ENCODE measurements at places on chromosomes 1 and 21.

GRCh38 chr1:29732453-29732852 lies 496.1 kb downstream of the PTPRU start:
- DNase-seq: no peak

- no peak for DNase-seq
Measured at GRCh38 chr1:214445199-214445598, 106.2 kb downstream of the PTPN14 start.

GRCh38 chr1:245401881-245402587 lies 247.2 kb downstream of the KIF26B start:
- no peak for DNase-seq

GRCh38 chr1:174399211-174399610 lies 48.6 kb upstream of the GPR52 start:
- DNase-seq: no peak

- no peak for DNase-seq
Measured at GRCh38 chr1:231340328-231341013, 2.4 kb downstream of the SPRTN start.

DNA sequence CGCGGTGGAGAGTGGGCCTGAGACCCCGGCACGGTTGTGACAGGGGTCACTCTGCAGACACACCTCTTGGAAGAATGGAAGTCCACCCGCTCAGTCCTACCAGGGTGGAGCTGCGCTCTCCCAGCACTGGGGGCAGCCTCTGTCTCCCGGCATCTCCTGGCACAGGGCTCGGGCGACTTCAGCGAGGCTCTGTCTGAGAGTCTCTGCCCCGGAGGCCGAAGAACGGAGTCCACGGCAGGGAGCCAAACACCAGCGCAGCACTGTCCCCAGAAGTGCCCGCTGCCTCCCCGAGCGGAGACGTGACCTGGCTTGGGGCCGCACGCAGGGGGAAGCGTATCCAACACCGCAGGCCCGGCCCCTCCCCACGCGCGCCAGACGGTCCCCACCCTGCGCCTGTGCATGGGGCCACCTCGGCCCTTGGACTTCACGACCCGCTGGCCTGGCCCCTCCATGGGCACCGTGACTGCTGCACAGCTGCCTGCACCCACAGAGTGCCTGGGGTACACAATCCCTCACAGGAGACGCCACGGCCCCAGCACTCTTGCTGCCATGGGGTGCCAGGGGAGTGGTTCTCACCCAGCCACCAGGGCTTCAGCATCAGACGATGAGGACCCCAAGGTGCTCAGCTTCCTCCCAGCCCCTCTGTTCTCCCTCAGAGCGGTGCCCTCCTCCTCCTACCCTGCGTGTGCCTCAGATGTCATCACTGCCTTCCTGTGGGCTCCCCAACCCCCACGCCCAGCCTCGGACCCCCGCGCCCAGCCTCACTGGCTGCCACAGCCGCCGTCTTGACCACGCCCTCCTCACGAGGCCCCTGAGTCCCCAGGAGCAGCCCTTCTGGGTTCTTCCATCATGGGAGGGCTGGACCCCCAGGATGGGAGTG lies 14.9 kb upstream of the RNF223 start:
- no peak for DNase-seq

DNA sequence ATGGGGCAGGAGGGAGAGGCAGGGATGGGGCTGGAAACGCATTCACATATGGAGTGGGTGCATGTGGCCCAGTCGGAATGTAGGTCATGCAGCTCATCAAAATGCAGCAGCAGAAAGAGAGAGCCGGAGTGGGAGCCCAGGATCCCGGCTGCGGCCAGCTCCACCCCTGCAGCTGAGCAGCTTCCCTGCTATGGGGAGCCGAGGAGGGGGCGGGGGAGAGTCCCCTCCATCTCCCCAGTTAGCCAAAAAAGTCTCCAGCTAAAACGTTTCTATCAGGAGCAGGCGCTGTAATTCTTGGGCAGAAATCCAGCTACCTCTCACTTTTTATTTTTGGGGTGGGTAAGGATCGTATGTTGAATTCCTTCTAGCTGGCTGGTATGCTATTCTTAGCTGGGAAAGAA lies 39.7 kb downstream of the MRPL37 start:
- no peak for DNase-seq

DNA sequence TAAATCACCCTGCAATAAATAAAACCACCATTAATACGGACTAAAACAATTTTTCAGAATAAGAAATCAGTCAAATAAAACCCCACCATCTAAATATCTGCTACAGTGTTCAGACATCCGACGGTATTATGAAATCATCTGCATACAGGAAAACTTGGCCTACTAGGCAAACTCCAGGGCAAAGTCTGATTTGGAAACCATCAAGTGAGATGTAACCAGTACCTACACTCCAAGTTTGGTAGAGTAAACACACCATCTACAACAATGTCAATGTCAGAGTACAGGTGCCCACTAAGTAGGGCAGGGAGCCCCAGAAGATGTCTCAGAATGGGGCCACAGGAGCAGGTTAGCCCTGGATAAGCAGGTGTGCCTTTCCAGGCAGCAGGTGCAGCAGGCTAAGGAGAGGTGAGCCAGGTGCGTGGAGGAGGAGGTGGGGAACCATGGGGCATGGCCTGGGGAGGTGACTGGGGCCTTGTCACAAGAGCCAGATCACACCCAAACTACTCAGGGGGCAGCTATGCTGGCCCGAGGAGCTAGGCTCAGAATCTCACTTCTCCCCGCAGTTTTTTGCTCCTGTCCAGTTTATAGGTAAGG lies 59.6 kb downstream of the CAPZB start:
- no peak for DNase-seq

GRCh38 chr1:167126317-167126716 lies 32.4 kb downstream of the STYXL2 start:
- no peak for DNase-seq

DNA sequence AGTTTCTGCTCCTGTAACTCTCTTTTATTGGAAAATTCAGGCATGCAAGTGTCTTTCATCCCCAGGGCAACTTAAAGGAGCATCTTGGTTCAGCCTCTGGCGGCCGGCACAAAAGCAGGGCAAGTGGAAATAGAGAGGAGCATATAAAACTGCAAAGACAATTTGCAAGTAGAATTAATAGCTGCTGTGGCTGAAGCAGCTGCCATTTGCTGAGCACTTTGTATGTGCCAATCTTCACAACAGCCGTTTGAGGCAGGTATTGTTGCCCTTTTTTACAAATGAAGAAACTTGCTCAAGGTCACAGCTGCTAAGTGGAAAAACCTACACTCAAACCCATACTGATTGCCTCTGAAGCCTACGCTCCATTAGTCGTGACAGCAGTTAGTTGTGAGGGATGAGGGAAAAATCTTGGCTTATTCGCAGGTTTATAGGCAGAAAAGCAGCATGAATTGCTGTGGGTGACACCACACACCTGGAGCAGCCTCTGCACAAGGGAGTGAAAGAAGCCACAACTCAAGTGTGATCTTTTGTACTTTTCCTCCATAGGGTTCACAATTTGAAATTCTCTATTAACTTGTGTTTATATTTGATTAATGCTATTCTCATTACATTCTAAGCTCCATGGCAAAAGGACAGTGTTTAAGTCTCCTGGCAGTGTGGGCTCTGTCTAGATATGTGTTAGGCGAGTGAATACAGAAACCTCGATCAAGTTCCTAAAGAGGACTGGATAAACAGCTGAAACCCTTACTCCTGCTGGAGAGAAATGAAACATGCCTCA lies 99.0 kb upstream of the BEND5 start:
- no peak for DNase-seq

- DNase-seq: no peak
Measured at GRCh38 chr21:36949171-36950141, 17.0 kb downstream of the HLCS start.

DNA sequence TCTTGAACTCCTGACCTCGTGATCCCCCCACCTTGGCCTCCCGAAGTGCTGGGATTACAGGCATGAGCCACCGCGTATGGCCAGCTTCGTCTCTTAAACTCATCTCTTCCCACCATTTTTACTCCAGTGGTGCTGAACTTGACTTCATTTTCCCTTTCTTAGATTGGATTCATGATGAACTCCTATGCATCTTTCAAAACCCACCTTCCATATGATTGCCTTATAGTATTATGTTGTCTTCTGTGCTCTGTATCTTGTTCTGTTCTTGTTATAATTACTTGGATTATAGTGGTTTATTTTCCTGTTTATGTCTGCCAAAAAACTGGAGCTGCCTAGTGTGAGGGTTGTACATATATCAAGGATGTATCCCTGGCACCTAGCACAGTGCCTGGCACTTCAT lies 110.8 kb upstream of the GADD45A start:
- DNase-seq: no peak

DNA sequence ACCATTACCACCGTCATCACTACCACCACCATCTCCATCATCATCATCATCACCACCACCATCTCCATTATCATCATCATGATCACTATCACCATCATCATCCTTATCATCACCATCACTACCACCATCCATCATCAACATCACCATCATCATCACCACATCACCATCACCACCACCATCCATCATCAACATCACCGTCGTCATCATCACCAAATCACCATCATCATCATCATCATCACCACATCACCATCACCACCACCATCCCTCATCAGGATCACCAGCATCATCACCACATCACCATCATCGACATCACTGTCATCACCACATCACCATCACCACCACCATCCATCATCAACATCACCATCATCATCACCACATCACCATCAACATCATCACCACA lies 203.0 kb upstream of the VAMP3 start:
- DNase-seq: no peak

DNA sequence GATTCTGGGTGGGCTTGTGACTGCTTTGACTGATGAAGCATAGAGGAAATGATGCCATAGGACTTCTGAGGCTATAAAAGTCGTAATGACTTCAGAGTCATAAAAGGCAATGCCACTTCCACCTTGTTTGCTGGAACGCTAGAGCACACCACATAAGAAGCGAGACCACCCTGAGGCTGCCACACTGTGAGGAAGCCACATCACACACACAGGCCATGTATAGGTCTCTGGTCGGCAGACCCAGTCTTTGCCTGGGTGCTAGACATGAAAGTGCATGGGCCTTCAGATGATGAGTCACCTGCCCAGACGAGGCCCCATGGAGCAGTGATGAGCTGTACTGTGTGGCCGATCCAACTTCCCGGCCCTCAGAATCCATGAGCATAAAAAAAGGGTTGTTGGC lies 14.2 kb upstream of the KANK4 start:
- no peak for DNase-seq

DNA sequence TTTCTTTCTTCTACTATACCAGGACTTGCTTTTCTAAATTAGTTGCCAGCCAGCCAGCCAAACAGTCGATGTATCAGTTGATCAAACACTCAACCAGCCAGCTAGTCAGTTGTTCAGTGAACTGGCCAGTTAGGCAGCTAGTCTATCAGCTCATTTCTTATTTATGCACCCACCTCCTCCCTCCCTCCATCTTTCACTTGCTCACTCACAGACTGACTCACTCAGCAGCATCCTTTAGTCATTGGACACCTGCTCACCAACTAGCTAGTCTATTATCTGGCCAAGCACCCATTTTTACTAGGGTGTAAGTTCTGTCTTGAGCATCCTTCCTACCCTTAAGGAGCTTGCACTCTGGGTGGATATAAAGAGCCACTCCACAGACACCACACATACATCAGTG lies 5.9 kb upstream of the SPRR4 start:
- no peak for DNase-seq

DNA sequence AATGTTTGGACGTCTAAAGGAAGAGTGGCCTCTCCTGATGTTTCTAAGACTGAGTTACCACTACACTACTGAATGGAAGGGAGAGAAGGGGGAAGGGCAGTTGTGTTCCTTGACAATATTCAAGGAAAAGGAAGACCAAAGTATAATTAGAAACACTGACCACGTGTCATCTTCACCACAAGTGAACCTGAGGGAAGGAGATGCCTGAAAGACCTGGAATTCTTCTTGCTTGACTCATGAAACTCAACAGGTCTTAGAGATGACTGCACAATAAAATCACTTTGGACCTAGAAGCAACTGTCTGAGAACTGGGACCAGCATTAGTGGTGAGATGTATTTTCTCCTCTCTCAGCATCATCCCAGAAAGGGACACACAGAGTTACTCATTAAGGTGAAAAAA lies 56.7 kb downstream of the PTPN14 start:
- DNase-seq: no peak

DNA sequence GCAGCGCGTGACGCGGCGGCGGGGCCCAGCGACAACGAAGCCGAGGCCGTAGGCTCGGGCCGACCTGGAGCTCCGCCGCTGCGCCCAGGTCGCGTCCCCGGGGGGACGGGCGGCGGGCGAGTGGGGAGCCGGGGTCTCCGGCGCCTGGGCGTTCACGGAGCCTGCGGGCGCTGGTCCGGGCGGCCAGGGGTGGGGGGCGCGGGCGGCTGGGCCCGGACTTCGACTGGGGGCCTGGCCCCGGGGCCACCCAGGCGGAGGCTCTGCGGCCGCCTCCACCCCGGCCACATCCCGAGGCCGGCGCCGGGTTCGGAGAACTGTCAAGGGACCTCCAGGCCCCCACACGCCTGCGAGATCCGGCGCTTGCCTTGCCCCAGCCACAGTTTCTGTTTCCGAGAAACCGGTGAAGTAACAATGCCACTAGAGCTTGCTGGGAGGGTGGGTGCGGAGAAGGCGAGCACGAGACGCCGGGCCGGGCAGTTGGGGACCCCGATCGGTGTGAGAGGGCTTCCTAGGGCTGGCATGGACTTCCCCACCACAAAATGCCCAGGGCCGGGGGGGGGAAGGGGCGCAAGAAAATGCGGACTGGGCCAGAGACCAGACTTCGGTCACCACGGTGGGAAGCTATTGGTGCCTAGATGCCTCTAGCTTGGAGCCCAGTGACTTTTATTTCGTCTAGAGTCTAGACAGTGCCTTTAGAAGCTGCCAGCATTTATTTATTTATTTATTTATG lies 501 bp downstream of the FBXO6 start:
- DNase-seq: peak; percentile 56

DNA sequence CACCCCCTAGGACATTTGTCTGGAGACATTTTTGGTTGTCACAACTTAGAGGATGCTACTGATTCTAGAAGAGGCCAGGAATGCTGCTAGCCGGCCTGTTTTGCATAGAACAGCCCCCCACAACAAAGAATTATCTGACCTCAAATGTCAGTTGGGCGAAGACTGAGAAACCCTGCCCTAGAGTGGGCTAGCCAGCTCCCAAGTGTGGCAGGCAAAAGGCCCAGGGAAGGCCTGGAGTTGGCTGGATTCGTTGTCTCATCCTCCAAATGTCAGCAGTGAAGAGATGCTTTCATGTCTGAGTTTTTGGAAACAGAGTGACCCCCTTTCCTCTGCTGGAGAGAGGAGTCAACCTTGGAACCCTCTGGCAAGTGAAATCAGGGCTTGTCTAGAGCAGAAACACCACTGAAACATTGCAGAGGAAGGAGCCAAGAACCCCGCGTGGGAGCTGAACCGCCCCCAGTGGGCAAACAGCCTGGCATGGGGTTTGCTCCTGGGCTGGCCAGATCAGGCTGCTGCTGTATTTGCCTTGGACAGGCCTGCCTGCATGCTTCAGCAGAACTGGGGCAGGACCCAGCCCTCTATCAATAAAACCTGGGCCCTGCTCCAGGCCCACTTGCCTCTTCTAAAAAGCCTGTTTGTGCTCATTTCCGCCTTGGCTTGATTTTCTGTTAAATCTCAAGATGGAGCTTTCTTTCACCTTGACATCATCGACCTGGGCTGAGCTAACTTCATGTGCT lies 32.9 kb downstream of the RASSF5 start:
- DNase-seq: no peak

All from activated CD8-positive, alpha-beta memory T cell treated with anti-CD3 and anti-CD28 coated beads for 4 hours (primary cell).